ENCODE measurements at places on chromosomes 4 and X. TPM values are rescaled to one million over a fixed set of nuclear protein-coding genes. Genes with fewer than 3 reads are reported as not detected.

The PAGE2B gene
- not detected for total RNA-seq

The LINC00632 gene
- 0.48 TPM for total RNA-seq

GRCh38 chr4:119016636-119017035 is 119.0 kb upstream of the MYOZ2 start:
- no peak for DNase-seq

GRCh38 chr4:156558373-156559025 is 413.1 kb downstream of the PDGFC start:
- DNase-seq, result peak; percentile 19

DNA sequence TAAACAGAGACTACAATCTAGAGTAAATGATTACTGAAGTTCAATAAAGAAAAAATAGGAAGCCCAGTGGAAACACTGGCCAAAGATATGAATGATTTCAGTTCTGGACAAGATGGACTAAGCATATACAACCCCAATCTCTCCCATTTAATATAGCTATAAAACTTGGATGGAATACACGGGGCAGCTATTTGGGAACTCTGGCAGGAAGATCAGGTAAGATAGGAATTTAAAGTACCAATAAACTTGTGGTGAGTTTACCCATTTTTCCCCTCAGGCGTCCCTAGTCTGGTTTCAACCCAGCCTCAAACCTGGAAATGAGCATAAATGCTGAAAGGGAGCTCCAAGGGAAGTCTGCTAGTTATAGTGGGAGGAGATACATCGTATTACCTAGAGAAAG is 20.4 kb downstream of the NUP54 start:
- no peak for DNase-seq

DNA sequence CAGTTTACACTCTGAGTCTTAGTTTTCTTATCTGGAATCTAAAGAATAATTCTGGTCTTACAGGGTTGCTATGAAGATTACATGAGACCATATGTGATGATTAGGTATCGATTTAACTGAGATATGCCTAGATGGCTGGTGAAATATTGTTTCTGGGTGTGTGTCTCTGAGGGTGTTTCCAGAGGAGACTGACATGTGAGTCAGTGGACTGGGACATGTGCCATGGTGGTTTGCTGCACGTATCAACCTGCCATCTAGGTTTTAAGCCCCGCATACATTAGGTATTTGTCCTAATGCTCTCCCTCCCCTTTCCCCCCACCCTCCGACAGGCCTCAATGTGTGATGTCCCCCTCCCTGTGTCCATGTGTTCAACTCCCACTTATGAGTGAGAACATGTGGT is 186.0 kb upstream of the CXorf66 start:
- DNase-seq, result no peak

DNA sequence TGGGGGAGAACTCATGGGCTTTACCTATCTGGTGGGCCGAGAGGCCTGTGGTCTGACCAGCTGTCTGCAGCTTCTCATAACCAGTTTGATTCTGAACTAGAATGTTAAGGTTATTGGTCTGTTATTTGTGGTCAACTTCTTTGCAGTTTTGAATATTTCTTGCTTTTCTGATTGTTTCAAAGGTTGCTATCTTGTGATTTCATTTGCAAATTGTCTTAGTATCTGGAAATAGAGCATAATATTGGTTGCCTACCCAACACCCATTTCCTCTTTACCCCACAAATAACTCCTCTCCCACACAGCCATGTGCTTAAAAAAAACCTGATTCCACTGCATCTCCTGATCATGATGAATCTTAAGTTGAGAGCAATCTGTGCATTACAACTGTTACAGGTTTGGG is 39.1 kb upstream of the BMP2K start:
- no peak for DNase-seq

- no peak for DNase-seq
Observed at GRCh38 chr4:1187182-1187581, 14.8 kb upstream of the SPON2 start.

The TRAM1L1 gene
- not detected for total RNA-seq

The LGI2 gene
- 0.93 TPM for total RNA-seq

DNA sequence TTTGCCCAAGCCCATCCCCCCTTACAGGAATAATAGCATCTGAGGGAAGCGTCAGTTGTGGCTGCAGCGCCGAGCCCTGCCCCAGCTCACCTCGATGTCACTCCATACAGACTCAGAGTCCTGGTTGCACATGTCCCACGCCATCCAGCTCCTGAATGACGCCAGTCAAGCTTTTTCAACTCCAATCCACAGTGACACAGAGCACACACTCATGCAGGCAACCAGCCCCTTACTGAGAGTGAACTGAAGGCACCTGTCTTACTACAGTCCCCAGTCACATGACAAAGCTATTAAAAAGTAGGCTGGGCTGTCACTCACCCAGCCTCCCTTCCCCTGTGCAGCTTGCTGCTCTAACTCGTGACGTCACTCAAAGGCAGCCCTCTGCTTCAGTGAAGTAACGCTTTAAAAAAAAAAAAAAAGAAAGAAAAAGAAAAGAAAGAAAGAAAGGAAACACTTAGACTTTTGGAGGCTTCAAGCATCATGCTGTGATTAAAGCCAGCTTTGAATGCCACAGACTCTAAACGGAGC is at the start of gene PPARGC1A:
Gene PPARGC1A, minus strand, starts transcription at position 234 of the 528 bp plus-strand sequence. Its CDS starts 90 bp downstream, at position 144.
- peak; percentile 37 for DNase-seq

- peak; percentile 3 for DNase-seq
Observed at GRCh38 chr4:24979554-24979953, 51.2 kb downstream of the LGI2 start.

- DNase-seq, result peak; percentile 0
Observed at GRCh38 chr4:69995526-69996016, at the start of gene STATH. Gene STATH, plus strand, starts transcription at chr4:69995966. Its CDS starts 2,472 bp downstream, at chr4:69998438.

The VGLL1 gene
- not detected for total RNA-seq

The CTPS2 gene
- total RNA-seq, result 30.0 TPM

- no peak for DNase-seq
Observed at GRCh38 chrX:49082271-49082871, 2.7 kb upstream of the WDR45 start.

- no peak for DNase-seq
Observed at GRCh38 chr4:23976423-23976822, 86.6 kb upstream of the PPARGC1A start.

- peak; percentile 48 for DNase-seq
Observed at GRCh38 chrX:23554304-23554703, 113.0 kb upstream of the PRDX4 start.

The PRDM5 gene
- 14.6 TPM for total RNA-seq

DNA sequence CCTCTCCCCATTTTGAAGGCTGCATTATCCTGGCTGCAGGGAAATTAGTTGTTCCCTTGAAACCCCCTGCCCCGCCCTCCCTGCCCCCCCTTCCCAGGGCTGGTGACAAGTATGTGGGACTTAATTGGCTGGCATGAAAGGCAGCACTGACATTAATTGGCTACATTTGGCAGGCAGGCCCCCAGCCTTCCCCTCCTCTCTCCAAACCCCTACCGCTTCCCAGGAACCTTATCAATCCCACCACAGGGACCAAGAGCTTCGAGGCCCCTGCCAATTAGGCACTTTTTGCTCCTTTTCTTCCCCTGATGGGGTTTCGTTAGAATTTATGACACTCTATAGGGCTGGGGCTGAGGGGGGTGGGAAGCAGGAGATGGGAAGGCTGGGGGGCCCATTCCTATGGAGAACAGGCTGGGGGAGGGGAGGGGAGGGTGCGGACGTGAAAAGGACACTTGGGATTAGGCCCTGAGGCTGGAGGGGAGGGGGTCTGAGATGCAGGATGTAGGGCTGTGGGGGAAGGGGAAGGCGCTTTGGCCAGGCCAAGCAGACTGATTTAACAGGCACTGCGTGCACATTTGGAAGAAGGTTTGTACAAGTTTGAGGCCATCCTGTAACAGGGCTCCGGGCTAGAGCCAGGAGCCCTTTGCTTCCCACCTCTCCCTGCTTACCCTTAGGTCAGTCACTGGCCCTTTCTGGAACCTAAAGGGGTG is 52.2 kb downstream of the EFNB1 start:
- no peak for DNase-seq

The RRH gene
- total RNA-seq, result not detected

DNA sequence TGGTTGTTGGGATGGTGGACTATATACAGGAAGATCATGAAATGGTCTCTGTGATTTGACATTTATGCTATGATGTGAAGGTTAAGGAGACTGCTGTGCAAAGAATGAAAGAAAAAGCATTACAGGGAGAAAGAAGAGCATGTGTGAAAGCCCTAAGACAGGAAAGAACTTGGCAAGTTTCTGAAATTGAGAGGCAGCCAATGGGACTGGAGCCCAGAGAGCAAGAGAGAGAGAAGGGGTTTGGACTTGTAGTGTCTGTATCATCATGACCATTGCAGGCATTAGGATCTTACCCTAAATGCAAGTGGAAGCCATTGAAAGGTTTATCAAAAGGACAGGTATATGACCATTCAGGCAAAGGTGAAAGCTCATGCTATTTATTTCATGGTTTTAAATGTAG is 147.1 kb downstream of the NAA11 start:
- no peak for DNase-seq

GRCh38 chrX:259692-260355 is 21.4 kb upstream of the PLCXD1 start:
- DNase-seq, result no peak

GRCh38 chr4:146054676-146055075 is 116.1 kb upstream of the ZNF827 start:
- DNase-seq, result no peak

GRCh38 chr4:102104278-102104677 is 241.0 kb downstream of the SLC39A8 start:
- DNase-seq, result no peak

- no peak for DNase-seq
Observed at GRCh38 chr4:138097912-138098600, 144.1 kb downstream of the SLC7A11 start.

DNA sequence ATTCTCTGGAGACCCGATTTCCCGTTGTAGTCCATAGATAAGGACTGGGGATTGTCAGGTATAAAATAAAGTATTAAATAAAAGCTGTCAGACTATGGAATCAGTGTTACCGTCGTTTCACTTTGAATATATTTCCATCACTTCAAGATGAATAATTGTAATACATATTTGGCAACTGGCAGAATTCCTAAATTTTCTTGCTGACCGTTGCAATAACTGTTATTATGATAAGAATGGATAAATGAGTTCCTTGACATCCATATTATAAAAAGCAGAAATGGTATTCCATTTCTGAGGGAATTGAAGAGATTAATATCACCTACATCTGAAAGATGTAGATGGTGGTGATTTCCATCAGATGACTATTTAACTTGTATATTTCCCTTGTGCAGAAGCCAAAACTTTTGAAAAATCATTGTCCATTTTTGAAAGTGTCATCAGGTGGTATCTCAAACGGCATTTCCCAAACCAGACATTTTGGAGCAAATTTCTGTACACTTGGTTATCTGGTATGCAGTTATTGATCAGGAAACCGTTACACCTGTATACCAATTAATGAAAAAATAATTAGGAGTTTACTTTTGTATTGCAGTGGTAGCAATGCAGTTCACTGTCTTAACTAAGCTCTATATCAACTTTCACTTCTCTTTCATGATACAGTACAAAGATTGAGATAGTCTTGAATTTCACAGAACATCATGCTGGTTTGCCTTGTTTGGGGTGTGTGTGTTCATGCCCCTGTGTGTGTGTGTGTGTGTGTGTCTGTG is 878.5 kb downstream of the PCDH18 start:
- DNase-seq, result no peak

GRCh38 chr4:25162566-25162965 is 2.3 kb upstream of the SEPSECS start:
- no peak for DNase-seq
